Neural cell (in vitro differentiated cells): ENCODE measurements at places on chromosomes 16 and 17. TPM values are rescaled to one million over a fixed set of nuclear protein-coding genes. Genes with fewer than 3 reads are reported as not detected.

TBC1D3K gene
- not detected in 2 replicates for polyA plus RNA-seq

PPY gene
- not detected in 2 replicates for polyA plus RNA-seq

TMC7 gene
- polyA plus RNA-seq = 2.3 and 3.5 TPM in 2 replicates

CKLF gene
- polyA plus RNA-seq = 15.2 and 40.8 TPM in 2 replicates

KRT17 gene
- 0.78 TPM in 1 of 2 replicates, not detected in the other for polyA plus RNA-seq
